NCI-H1105 treated with DMSO at 0.1 percent for 48 hours (cell line): ENCODE measurements at places on chromosomes 7 and 10.

DNA sequence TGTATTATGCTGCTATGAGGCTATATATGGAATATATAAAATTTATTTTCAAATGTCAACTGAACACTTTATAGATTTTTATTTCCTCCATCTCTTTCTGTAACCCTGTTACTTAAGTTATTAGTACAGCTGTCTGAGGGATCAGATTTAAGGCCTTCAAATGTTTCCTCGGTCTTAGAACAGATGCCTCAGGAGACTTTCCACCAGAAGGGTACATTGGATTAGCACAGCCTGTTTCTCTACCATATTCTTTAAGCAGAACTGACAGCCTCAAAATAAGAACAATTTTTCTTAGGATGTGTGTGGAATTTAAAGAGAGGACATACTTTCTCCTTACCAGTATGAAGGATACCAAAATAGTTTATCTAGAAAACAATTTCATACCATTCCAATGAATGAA, 53.0 kb upstream of the HGF start:
- no peak for DNase-seq

- DNase-seq: peak; percentile 33
Observed at GRCh38 chr10:14093730-14094484, 236.8 kb downstream of the FRMD4A start.

- no peak for DNase-seq
Observed at GRCh38 chr10:108989976-108990375, 933.3 kb downstream of the XPNPEP1 start.

DNA sequence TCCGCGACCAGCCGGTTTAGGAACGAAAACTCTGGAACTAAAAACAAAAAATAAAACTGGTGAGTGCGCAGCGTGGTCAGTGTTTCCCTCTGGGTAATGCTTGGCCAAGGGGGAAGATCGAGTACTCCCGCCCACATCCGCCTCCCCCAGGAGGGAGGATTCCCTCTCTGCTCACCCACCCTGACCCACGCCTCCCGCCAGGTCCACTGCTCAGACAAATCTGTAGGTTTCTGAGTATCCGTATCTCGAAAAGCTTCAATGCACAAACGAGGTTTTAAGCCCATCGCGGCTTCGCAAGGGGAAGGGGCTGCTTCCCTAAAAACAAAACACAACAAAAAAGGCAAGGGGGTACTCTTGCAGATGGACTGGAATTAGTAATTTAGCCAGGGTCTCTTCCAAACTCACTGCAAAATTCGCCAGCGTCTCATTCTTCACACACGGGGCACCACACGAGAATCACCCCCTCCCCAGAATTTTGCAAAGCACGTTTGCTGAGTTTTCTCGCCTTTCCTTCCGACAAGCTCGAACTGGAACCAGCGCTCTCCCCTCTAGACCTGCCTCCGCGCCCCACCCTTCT, 75.2 kb downstream of the INSIG1 start:
- DNase-seq: no peak

DNA sequence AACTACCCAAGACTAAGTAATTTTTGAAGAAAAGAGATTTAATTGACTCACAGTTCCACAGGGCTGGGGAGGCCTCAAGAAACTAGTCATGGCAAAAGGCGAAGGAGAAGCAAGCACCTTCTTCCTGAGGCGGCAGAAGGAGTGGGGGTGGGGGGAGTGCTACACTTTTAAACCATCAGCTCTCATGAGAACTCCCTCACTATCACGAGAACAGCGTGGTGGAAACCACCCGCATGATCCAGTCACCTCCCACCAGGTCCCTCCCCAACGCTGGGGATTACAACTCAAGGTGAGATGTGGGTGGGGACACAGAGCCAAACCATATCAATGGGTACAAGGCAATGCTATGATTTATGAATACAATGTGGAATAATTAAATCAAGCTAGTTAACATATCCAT, 241.9 kb downstream of the PTPRN2 start:
- no peak for DNase-seq

DNA sequence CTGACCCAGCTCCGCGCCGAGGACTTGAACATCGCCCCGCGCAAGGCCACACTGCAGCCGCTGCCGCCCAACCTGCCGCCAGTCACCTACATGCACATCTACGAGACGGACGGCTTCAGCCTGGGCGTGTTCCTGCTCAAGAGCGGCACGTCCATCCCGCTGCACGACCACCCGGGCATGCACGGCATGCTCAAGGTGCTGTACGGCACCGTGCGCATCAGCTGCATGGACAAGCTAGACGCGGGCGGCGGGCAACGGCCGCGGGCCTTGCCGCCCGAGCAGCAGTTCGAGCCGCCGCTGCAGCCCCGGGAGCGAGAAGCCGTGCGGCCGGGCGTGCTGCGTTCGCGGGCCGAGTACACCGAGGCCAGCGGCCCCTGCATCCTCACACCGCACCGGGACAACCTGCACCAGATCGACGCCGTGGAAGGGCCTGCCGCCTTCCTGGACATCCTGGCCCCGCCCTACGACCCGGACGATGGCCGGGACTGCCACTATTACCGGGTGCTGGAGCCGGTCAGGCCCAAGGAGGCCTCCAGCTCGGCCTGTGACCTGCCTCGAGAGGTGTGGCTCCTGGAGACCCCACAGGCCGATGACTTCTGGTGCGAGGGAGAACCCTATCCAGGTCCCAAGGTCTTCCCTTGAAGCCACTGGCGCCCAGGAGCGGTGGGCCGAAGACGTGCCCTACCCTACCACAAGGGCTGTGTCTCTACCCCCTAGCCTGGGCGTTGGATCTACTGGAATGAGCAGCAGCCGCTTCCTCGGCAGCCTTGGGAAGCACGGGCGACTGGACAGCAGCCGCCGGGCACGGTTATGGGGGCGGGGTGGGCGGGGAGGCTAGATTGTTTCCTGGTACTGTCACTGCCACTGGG, 945 bp downstream of the ADO start:
- no peak for DNase-seq

DNA sequence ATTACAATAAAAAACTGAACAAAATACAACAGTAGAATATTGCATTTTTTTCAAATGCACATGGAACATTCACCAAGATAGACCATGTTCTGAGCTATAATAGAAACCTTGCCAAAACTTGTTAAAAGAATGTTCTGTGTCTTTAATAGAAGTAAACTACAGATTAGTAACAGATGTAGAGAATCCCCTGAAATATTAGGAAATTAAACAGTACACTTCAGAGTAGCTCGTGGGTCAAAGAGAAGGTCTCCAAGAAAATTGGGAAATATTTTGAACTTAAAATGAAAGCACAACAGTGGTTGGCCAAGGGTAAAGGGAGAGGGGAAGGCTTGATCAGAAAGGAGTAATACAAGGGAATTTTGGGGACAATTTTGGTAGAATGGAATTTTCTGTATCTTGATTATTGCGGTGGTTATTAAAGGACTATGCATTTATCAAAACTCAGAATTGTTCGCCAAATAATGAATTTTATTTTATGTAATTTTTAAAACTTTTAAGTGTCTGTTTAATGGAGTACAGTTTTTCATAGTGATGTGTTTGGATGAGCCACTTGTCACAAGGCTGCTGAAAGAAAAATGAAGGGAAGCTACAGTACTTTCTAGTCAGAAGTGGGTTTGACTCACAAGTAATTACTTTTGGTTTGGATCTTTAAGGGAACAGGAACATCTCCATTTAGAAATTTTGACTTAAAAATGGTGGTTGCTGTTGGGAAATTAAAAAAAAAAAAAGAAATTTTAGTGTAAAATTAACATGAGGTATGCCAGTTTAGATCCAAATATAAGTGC, 10.2 kb downstream of the PLEKHA8 start:
- DNase-seq: no peak

GRCh38 chr10:77004917-77005564, 632.6 kb downstream of the KCNMA1 start:
- peak; percentile 26 for DNase-seq

- DNase-seq: no peak
Observed at GRCh38 chr10:46309511-46310142, 22.8 kb downstream of the ANTXRL start.

GRCh38 chr10:1549591-1550290, 187.6 kb downstream of the ADARB2 start:
- no peak for DNase-seq

DNA sequence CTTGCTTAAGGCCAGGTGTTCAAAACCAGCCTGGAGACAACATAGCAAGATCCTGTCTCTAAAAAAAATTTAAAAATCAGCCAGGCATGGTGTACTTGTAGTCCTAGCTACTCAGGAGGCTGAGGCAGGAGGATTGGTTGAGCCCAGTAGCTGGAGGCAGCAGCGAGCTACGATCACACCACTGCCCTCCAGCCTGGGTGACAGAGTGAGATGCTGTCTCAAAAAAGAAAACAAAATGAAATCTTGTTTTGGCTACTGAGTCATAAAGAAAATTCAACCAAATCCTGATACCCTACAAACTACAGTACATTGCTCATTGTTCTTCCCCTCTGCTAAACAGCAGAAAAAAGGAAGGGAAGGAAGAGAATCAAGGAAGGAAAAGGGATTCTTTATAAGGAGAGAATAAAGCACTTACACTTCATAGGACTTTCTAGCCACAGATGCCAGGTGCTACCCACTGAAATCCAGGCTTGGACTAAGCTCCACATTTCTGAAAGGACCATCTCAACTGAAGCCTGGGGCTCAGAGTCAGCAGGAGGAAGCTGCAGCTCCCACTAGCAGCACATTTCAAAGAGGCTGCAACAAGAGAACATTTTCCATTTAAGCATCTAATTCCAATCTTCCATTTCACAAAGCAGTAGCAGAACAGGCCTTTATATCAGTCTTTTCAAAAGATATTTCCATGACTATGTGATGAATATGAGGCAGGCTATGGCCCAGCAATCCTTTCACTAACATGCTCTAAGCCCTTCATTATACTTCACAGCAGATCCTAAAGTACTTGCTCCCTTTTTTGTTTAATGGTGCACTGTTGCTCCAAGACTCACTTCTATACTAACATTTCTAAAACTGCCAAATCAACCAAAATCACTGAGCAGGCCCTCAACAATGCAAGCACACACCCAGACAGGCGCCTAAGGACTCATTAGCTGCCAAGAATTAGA, 13.5 kb downstream of the TNPO3 start:
- no peak for DNase-seq

GRCh38 chr10:52283174-52283573, 30.9 kb upstream of the DKK1 start:
- DNase-seq: no peak

- no peak for DNase-seq
Observed at GRCh38 chr7:294440-295154, 4.6 kb downstream of the FOXL3 start.

GRCh38 chr10:11682851-11683250, 59.3 kb upstream of the ECHDC3 start:
- no peak for DNase-seq

GRCh38 chr7:116232350-116232749, 22.0 kb downstream of the TES start:
- no peak for DNase-seq

DNA sequence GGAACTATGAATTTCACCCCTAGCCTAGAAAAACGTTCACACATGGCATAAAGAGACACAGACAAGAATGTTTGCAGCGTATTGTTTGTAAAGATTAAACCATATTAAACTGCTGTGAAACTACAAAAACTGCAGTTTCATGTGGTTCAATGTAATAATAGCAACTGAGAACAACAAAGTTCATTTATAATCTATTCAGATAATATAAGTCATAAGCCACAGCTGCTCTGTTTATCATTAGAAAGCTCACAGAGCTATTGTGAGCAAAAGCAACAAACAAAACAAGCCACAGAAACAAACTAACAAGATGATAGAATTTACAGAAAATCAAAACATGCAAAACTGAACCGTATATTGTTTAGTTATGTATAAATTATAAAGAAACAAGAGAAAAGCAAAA, 113.5 kb downstream of the AHR start:
- no peak for DNase-seq

GRCh38 chr7:26599982-26600381, 264.4 kb downstream of the SKAP2 start:
- no peak for DNase-seq

DNA sequence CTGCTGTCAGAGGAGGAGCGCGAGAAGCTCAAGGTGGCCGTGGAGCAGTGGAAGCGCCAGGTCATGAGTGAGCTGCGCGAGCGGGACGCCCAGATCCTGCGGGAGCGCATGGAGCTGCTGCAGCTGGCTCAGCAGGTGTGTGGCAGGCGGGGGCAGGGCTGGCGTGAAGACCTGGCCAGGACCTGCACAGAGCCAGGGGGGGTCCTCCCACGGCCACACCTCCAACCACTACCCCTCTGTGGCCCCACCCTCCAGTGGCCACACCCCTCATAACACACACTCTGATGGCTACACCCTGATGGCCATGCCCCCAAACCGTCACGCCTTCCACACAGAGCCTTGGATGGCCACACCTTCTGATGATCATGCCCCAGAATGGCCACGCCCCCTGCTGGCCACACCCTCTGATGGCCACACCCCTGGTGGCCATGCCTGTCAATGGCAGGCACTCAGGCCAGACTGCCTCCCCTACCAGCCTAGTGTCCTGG, 23.4 kb upstream of the DPYSL4 start:
- DNase-seq: peak; percentile 75

DNA sequence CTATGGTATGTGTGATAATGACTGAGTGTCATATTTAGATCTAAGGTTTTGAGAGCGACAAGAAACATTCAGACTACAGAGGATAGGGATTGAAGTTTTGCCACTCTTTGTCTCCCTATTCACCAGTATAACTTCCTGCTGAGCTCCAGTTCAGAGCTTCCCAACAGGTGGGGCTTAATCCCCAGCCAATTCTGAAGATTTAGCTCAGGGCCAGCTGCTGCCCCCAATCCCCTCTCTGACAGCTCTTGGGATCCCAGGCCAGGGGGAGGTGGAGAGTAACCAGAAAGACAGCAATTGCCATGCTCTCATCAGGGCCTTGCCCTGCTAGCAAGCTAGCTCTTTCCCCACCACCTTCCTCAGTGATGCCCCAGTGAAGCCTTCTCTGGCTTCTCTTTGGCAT, 57.8 kb downstream of the TRIL start:
- DNase-seq: no peak

DNA sequence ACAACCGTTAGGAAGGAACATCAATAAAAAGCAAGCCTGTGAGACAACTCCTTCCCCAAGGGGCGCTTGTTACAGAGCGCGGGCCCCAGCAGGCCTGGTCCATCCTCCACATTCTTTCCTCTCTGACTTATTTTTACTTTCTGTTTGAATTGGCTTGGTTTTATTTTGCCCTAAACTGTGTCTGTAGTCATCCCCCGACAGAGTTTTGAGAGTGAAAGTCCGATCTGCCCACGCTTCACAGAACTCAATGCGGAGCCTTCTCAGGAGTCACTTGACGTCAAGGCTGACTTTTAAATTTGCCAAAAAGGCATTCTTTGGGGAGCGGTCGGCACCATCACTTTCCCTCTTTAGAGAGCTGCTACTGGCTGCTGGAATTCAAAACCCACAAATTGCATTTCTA, 150.1 kb upstream of the KLF6 start:
- no peak for DNase-seq

- no peak for DNase-seq
Observed at GRCh38 chr7:26857506-26858240, 6.7 kb downstream of the SKAP2 start.

GRCh38 chr10:122911889-122912484, 1.6 kb downstream of the FAM24A start:
- no peak for DNase-seq

GRCh38 chr10:34628174-34628796, 186.8 kb downstream of the PARD3 start:
- DNase-seq: no peak
